ENCODE measurements at places on chromosomes 2 and 18.

GRCh38 chr2:173720306-173720705, 244.9 kb downstream of the SP3 start:
- no peak for DNase-seq

DNA sequence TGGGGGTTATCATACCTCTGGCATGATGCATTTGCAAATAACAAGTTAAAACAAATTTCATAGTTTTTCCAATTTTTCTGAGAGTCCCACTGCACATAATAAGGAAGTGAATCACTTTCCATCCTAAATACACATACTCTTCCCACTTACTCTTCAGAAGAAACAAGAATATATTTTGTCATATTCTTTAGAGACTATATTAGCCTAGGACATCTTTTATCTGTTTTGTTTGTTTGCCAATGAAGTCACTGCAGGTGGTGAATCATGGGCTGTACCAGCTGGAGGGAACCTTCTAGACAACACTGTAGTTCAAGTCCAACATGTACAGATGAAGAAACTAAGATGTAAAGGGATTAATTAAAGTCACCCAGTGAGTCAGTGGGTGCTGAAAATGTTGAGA, 116.8 kb downstream of the XIRP2 start:
- DNase-seq, result no peak

DNA sequence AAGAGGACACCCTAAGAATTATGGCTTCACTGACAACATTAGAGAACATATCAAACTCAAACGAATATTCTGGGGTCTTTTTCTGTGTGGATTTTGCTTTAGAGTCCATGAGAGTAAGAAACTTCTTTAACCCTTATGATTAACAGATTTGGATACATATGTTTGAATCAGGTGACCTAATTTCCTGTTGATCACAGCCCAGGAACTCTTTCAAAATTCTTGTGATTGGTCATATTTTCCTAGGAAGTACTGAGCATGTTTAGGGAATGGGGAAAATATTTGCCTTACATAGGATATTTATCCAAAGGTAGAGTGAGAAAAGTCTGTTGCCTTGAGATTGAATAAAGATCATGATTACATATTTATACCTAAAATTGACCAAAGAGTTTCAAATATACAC, 160.0 kb downstream of the KCNH7 start:
- DNase-seq, result no peak

DNA sequence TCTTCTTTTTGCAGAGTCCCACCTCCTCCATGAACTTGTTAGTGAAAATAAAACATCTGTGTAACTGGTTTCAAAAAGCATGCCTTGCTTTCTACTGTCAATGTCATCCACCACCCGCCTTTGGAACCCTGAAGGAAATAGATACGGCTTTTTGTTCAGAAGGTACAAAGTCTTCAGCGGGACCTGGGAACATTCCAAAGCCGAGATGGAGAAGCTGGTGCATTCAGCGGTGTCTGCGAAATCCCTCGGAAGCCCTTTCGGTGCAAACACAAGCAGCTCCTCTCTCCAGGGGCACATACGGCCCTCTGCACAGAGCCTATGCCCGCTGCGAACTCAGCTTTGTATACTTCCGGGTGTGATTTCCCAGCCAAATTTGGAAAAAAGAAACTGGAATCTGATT, 555.8 kb upstream of the SALL3 start:
- DNase-seq, result no peak

DNA sequence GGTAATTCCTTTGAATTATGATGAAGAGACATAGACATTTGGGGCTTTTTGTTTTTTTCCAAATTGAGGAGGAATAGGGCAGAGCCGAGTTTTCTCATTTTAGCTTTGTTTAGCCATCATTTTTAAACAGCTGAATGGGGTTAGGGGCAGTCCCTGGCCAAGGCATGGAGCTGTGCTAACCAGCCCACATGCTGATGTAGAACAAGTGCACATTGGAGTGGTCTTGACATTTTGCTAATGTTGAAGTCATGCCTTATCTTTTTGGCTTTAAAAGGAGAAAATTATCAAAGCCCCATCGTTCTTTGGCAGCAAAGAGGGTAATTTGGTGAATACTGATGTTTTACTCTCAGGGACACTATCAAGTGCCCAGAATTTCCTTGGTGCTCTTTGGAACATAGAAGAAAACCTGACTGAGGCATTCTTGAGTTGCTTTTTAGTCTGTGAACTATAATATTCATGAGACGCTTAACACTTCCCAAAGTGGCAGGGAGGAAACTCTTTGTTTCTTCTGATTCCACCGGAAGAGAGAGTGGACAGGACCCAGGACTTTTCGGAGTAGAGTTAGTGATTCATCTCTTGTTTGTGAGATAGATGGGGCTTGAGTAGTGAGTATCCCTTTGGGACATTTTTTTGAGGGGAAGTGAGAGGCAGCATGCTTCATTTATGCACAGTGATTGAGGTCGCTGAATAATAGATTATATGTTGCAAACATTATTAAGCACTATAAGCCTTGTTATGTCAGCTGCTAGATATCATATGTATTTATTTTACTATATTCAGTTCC, 45.0 kb downstream of the MTA3 start:
- DNase-seq, result no peak

Data from GM12864 (cell line).